Thoracic aorta (tissue), 2 donors: ENCODE measurements at places on chromosomes 16 and 17. TPM values are rescaled to one million over a fixed set of nuclear protein-coding genes. Genes with fewer than 3 reads are reported as not detected.

DNA sequence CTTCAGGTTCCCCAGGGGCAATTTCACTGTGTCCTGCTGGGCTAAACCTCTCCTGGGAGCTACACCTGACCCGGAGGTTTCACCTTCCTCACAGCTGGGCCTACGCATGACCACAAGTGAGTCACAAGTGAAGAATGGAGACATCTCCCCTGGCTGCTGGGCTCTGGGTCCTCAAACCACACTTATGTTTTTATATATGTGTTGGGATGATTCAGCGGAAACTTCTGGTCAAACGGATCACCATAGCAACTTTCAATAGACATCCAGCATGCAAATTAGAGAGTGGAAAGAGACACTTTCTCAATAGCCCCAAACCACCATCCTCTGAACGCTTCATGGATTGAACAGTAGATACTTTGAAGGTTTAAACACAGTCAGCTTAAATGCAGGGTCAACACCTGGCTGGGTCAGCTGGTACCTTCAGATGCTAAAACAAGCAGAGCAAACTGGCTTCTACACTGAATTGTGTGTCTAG, 28.0 kb upstream of the MAF start:
- no peak overlapping the region for H3K4me3 ChIP-seq
- no peak for DNase-seq
- no peak overlapping the region for H3K27ac ChIP-seq
- no peaks in the 10 kb centered on the region for H3K4me1 ChIP-seq
- no peaks in the 10 kb centered on the region for H3K27me3 ChIP-seq

DNA sequence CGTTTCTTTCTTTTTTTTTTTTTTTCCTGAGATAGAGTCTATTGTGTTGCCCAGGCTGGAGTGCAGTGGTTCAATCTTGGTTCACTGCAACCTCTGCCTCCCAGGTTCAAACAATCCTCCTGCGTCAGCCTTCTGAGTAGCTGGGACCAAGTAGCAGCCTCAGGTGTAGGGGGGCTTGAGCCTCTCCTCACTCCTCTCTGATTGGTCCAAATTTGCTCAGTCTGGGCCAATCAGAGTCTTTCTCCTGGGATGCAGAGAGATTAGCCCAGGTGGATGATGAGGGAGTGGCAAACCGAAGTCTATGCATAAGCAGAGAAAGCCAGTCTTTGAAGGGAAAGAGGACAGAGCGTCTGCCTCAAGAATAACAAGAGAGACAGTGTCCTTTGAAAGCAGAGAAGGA, 99.0 kb downstream of the BMERB1 start:
- H3K36me3 ChIP-seq, result peaks cover 2% of the 10 kb centered on the region
- no peak for DNase-seq
- no peak overlapping the region for H3K4me3 ChIP-seq

- peaks cover 1% of the 10 kb centered on the region for H3K36me3 ChIP-seq
- H3K27ac ChIP-seq, result peak overlapping the region; percentile 96
- no peaks in the 10 kb centered on the region for H3K27me3 ChIP-seq
- H3K4me3 ChIP-seq, result peak overlapping the region; percentile 65
These were observed 28.0 kb downstream of the ZCCHC14 start for GRCh38 chr16:87464691-87465300.

DNA sequence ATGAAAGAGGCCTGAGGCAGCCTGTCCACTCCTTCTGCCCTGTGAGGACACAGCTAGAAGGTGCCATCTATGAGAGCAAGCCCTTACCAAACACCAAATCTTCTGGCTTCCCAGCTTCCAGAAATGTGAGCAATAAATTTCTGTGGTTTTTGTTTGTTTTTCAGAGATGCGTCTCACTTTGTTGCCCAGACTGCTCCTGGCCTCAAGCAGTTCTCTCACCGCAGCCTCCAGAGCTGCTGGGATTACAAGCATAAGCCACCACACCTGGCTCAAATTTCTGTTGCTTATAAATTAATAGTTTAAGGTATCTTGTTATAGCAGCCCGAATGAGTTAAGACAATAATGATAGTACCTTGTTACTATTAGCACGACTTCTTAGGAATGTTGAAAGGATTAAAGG, 12.5 kb upstream of the SLC16A11 start:
- no peak for DNase-seq
- H3K4me3 ChIP-seq, result no peak overlapping the region
- no peaks in the 10 kb centered on the region for H3K4me1 ChIP-seq
- H3K27ac ChIP-seq, result no peak overlapping the region

DNA sequence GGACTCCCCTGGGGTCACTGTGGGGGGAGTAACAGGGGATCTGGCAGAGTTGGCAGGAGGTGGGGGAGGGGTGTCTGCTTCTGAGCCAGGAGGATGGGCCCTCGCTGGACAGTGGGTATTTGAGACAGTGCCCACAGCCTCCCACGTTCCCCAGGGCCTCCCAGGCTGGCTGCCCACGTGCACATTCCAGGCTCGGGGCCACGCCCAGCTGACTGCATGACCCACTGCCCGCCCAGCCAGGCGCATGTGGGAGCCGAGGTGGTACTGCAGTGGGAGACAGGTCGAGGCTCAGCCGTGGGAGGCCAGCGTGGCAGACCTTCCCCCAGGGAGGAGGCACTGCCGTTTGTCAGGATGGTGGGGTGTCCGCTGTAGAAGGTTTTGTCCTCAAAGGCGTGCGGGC, 38.8 kb downstream of the BAHCC1 start:
- no peaks in the 10 kb centered on the region for H3K27me3 ChIP-seq
- H3K27ac ChIP-seq, result no peak overlapping the region
- peaks cover 36% of the 10 kb centered on the region for H3K4me1 ChIP-seq
- H3K4me3 ChIP-seq, result no peak overlapping the region
- no peaks in the 10 kb centered on the region for H3K36me3 ChIP-seq

- no peaks in the 10 kb centered on the region for H3K27me3 ChIP-seq
- DNase-seq, result no peak
- H3K27ac ChIP-seq, result peak overlapping the region; percentile 70
- H3K4me3 ChIP-seq, result peak overlapping the region; percentile 18
These were observed 82.1 kb downstream of the CFDP1 start for GRCh38 chr16:75351183-75351582.

DNA sequence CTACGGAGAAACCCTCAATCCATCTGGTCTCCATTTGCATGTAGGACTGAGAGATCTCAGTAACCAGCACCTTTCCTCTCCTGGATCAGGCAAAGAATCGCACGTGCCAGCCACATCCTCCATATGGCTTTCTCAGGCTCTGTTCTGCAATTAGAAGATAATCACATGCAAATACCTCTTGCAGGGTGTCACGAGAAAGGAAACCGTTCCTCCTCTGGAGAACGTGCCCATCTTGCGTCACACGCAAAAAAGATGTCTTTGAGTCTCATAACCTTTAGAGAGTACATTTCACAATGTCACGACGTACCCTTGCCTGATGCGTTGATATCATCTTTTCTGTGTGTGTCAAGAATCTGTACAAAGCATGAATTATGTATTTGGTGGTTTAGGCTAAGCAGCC, 36.2 kb upstream of the DNAH17 start:
- DNase-seq, result no peak
- H3K36me3 ChIP-seq, result no peaks in the 10 kb centered on the region
- peaks cover 33% of the 10 kb centered on the region for H3K4me1 ChIP-seq
- no peaks in the 10 kb centered on the region for H3K27me3 ChIP-seq
- no peak overlapping the region for H3K4me3 ChIP-seq
- H3K27ac ChIP-seq, result no peak overlapping the region

DNA sequence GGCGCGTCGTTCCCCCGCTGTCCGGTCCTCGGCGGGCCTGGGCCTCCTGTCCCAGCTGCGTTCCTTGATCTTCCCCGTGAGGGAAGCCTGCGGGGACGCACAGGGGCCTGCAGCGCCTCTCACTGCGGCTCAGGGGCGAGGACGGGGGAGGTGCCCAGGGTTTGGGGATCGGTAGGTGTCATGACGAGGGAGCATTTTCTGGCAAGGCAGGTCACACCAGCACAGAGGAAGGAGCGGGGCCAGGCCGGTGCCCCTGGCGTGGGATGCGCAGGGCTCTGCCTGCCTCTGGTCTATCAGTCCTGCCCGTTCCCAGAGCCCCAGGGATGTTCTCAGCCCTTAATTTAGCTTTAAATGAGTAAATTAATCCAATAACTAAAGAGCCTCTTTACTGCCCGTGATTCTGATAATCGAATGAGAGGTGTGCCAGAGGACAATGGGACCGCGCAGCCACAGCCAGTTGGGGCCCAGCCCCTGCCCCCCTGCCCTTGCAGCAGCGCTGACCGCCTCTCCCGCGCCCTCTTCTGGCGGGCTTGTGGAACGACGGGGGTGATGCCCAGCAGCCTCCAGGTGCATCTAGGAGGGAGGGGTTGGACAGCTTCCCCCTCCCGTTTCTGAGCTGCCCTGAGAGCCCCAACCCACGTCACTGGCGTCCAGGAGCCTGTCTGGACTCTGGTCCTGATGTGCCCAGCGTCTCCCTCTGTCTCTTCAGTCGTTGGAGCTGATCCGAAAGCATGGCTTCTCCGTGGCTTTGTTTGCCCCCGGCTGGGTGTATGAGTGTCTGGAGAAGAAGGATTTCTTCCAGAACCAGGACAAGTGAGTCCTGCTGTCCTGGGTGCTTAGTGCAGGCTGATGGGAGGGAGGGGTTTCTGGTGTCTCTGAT, 7.9 kb downstream of the ENGASE start:
- no peak for DNase-seq
- H3K36me3 ChIP-seq, result peaks cover 66% of the 10 kb centered on the region
- no peak overlapping the region for H3K27ac ChIP-seq

DNA sequence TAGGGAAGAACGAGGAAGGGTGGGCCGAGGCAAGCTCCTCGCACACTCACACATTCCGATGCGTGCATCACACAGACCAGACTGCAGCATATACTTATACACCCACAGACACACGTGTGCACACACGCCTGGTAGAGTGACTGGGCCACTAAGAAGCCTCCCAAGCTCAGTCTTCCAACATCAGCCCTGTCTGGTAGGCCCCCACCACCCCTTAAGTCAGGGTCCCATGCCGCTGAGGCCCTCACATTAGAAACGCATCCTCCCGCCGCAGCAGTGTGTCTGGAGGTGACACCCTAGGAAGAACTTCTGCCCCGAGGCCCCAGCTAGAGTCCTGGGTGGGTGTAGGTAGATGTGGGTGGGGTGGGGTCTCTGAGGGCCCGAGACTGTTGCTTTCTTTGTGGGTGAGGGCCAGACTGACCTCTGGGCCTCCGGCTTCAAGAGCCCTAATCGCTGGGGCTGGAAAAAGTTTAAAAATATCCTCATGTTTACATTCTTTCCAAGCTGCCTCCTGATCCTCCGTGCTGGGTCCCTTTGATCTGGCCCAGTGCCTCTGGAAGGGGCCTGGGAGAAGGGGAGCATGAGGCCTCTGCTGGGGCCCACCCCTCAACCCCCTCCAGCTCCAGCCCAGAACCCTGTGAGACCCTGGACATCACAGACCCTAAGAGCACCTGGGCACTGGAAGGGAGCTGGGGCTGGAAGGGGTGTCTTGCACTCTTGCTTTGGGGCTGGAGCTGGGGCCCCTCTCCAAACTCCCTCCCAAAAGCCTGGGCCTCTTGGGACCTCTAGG, 13.6 kb downstream of the CDH16 start:
- no peaks in the 10 kb centered on the region for H3K27me3 ChIP-seq
- no peak for DNase-seq
- H3K27ac ChIP-seq, result peak overlapping the region; percentile 93
- no peaks in the 10 kb centered on the region for H3K36me3 ChIP-seq
- peaks cover 70% of the 10 kb centered on the region for H3K4me1 ChIP-seq

- H3K4me1 ChIP-seq, result peaks cover 4% of the 10 kb centered on the region
- no peak for DNase-seq
- H3K4me3 ChIP-seq, result peak within 1 kb of the TSS; percentile 81
- H3K36me3 ChIP-seq, result no peaks in the 10 kb centered on the region
- H3K27me3 ChIP-seq, result peaks cover 13% of the 10 kb centered on the region
These were observed at the start of gene HOXB7 for GRCh38 chr17:48610282-48611211. Gene HOXB7 (minus strand): TSS chr17:48611017. CDS start chr17:48610918, 99 bp downstream.

- H3K4me3 ChIP-seq, result no peak overlapping the region
- peaks cover 21% of the 10 kb centered on the region for H3K4me1 ChIP-seq
- no peaks in the 10 kb centered on the region for H3K36me3 ChIP-seq
These were observed 2.3 kb downstream of the ADORA2B start for GRCh38 chr17:15947271-15947670.

GRCh38 chr17:50171371-50172071, 5.7 kb downstream of the SGCA start:
- H3K36me3 ChIP-seq, result peaks cover 9% of the 10 kb centered on the region
- H3K27ac ChIP-seq, result peak overlapping the region; percentile 99
- H3K27me3 ChIP-seq, result no peaks in the 10 kb centered on the region

The RUNDC3A gene
- total RNA-seq, result 0.81 TPM

The CACNG1 gene
- not detected for total RNA-seq

The ASGR1 gene
- 5.4 TPM for total RNA-seq

The PRSS53 gene
- 13.7 TPM for total RNA-seq

The TBC1D26 gene
- not detected for total RNA-seq

The CHST5 gene
- not detected for total RNA-seq

The SP6 gene
- not detected for total RNA-seq

The TLCD2 gene
- total RNA-seq, result 7.3 TPM

The CCL1 gene
- total RNA-seq, result not detected

The ST6GALNAC2 gene
- total RNA-seq, result 1.8 TPM
